ENCODE measurements at places on chromosomes 1 and 21. TPM values are rescaled to one million over a fixed set of nuclear protein-coding genes. Genes with fewer than 3 reads are reported as not detected.

DNA sequence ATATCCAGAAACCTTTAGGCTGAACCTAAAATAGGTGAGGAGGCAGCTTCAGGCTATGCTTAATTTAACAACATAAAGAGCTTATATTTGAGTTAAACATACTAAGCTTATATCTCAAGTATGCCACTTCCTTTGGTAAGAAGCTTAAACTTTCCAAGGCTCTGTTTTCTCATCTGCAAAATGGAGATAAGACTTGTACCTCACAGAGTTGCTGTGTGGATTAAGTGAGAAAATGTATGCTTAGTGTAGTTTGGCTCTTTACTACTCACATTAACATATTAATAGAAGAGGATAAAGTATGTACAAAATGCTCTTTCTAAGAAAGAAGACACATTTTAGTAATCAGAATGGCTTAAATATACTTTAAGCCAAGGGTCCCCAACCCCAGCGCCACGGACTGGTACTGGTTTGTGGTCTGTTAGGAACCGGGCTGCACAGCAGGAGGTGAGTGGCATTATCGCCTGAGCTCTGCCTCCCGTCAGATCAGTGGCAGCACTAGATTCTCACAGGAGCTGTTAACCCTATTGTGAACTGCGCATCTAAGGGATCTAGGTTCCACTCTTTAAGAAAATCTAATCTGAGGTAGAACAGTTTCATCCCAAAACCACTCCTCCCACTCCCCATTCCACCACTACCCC lies 77.2 kb downstream of the HS2ST1 start:
- no peak for DNase-seq

- no peak for DNase-seq
Observed at GRCh38 chr21:45763074-45763473, 119.5 kb downstream of the PCBP3 start.

GRCh38 chr1:229951856-229952534 lies 115.0 kb upstream of the GALNT2 start:
- no peak for DNase-seq

DNA sequence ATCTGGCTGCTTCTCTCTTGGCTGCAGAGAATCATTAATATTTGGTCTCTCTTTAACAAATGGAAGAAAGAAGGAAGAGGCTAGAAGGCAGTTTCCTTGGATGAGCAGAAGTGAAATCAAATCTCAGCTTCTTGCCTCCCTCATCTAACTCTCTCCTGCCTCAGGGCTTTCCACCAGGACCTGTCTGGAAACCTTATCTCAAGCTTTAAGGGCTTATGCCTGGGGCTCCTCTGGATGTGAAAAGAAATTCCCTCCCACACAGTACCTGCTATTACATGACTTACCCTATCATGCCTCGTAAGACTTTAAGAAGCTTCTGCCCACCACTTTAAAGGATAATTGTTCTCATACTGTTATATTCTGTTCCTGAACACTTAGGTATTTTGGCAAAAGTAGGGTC lies 8.9 kb downstream of the VTCN1 start:
- no peak for DNase-seq

- DNase-seq = peak; percentile 63
Observed at GRCh38 chr1:208101661-208102431, 142.3 kb downstream of the PLXNA2 start.

- no peak for DNase-seq
Observed at GRCh38 chr1:91245435-91245834, 159.2 kb downstream of the HFM1 start.

DNA sequence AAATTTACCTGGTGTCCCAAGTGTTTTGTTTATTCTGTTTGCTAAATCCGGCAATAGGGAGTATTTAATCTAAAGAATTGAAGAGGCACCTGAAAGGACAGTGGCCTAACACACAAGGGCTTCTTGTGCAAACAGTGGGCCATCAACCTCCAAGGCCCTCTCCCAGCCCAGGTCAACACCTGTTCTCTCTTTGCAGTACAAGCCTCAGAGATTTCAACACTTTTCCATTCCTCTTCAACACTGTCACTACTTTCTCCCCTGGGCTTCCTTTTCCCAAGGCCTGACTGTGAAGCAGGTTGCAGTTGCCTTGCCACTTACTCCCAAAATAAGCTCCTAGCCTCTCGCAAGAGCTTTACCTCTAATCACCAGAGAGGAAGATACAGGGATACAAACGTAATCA lies 3.2 kb upstream of the SNAPIN start:
- DNase-seq = no peak

DNA sequence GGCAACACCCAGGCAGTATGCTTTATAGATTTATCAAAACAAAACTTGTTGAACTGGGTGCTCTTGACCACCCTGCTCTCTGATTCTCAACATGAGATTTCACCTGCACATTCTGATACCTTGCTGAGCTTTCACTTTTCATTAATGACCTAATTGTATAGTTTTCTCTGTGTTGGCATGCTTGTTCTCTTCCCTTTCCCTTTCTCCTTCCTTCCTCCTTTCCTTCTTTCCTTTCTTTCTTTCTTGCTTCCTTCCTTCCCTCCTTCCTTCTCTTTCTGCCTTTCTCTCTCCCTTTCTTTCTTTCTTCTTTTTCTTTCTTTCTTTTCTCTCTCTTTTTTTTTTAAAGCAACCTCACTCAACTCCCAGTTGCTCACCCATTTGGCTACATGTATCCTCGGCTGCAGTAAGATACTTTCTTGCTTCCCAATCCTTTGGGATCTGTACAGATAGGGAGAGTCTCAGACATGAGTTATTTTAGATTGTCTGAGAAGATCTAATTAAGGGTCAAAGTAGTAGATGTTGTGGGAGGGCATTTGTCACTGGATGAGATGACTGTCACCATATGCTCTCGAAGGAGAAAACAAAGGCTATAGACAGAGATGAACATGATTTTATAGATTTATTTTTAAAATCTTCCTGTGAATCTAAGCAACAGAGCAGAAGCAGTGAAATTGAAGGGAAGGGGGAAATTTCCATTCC lies 458.0 kb downstream of the USP25 start:
- DNase-seq = no peak

GRCh38 chr1:153932156-153933131 lies 9.7 kb upstream of the GATAD2B start:
- DNase-seq = no peak

- no peak for DNase-seq
Observed at GRCh38 chr1:19888112-19888511, 5.9 kb downstream of the OTUD3 start.

DNA sequence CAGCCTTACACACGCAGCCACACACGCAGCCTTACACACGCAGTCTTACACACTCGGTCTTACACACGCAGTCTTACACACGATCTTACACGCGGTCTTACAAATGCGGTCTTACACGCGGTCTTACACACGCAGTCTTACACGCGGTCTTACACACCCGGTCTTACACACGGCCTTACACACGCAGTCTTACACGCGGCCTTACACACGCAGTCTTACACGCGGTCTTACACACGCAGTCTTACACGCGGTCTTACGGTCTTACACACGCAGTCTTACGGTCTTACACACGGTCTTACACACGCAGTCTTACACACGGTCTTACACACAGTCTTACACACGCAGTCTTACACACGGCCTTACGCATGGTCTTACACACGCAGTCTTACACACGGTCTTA lies 111.9 kb downstream of the PRDM16 start:
- DNase-seq = no peak

GRCh38 chr21:14842601-14843000 lies 222.2 kb downstream of the NRIP1 start:
- DNase-seq = no peak

- no peak for DNase-seq
Observed at GRCh38 chr1:88916883-88917282, 25.5 kb upstream of the GTF2B start.

DNA sequence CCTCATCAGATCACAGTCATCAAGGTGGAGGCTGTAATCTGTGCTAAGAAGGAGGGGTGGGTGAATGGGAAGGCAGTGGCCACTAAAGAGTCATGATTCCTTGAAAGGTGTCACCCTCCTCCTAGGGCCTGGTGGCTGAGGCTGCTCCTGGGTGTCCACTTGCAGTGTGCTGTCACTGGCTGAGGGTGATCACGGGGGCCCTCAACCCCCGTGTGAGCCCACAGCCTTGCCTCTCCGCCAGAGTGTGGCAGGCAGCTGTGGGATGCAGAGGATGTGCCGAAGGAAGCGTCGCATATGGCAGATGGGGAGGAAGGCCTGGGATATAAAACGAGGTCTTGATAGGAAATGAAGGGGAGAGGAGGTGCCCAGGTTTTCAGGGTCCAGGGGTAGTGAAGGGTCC lies 476.5 kb downstream of the PTPRU start:
- DNase-seq = no peak

GRCh38 chr1:28482702-28483101 lies 23.1 kb upstream of the RCC1 start:
- no peak for DNase-seq

DNA sequence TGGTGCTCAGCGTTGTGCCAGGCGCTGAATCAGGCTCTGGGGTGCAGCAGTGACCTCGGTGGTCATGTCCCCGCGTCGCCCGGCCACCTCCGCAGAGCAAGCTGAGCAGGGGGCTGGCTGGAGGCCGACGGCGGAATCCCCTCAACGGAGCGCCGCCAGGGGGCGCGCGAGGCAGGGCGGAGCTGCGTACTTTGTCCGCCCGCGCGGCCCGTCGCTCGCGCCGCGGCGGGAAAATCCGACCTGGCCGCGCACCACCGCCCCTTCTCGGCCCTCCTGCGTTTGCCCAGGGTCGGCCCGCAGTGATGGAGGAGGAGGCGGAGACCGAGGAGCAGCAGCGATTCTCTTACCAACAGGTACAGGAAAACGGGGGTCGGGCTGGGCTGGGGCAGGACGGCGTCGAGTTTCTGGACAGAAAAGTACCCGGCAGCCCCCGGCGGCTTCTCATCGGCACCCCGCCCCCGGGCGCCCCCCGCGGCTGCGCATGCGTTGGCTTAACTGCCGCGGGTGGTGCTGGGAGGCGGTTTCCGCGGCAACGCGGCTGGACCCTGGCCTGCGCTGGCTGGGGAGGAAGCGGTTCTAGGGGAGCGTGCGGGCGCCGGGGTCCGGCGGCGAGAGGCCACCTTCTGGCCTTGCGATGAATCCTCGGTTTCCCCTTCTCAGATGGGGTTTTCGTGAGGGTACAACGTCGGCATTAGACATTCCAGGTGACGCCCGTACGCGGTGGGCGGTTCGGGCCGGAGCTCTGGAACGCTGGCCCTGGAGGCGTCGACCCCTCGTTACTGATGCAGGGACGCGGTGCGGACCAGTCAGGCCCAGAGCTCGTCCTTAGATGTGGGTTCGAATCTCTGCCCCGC lies at the start of gene CENPS:
Gene CENPS, plus strand, starts transcription at position 218 of the 854 bp plus-strand sequence. Its CDS starts 85 bp downstream, at position 303.
- peak; percentile 61 for DNase-seq

- no peak for DNase-seq
Observed at GRCh38 chr21:26798856-26799751, 46.1 kb downstream of the ADAMTS1 start.

DNA sequence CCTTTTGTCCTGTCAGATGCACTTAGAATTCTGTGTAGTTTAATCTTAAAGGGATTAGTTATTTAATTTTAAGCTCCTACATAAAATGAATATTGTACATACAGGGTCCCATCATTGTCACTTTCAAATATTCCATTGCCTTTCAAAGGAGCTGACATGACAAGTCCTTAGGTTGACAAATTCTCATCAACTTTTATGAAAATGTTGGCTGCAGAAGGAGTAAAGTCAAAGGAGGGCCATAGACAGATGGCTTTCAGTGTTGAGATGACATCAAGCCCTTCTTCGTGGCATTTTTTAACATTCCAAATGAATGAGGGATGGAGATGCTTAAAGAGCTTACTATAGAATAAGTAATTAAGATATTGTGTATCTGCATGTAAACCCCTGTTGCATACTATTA lies 15.4 kb downstream of the NFIA start:
- DNase-seq = no peak

DNA sequence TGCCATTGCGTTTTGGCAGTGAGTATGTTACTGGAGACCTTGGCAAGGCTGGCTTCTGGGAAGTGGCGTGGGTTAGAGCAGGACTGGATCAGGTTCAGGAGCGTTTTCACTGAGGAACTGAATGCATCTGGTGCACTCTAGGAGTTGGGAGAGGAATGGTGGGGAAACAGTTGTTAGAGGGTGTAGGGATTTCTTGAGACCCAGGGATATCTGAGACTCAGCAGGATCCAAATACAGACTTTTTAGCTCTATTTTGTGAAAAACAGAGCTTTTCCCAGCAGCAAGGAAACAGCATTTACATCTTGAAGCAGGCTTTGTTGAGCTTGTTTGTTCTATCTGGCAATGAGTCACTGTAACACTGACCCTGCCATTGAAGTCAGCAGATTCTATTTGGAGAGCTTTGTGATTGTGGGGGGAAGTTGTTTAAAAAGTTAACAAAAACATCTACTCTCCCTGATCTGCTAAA lies 56.9 kb upstream of the NRIP1 start:
- DNase-seq = no peak

- no peak for DNase-seq
Observed at GRCh38 chr1:107524301-107524700, 383.5 kb downstream of the NTNG1 start.

GRCh38 chr1:38476111-38476849 lies 383.3 kb downstream of the RRAGC start:
- DNase-seq = no peak

ZNF697 gene
- 2.9 TPM for total RNA-seq

S100A14 gene
- total RNA-seq = not detected

CD34 gene
- 0.76 TPM for total RNA-seq

FAM177B gene
- total RNA-seq = not detected

PLEKHN1 gene
- total RNA-seq = 0.93 TPM

FCMR gene
- total RNA-seq = 3.6 TPM

FCRL1 gene
- not detected for total RNA-seq

NBPF4 gene
- total RNA-seq = not detected

NDUFV3 gene
- total RNA-seq = 68.7 TPM

FAM167B gene
- total RNA-seq = 5.8 TPM

FCRLA gene
- total RNA-seq = 0.43 TPM

SYNC gene
- total RNA-seq = 51.3 TPM

CXADR gene
- total RNA-seq = 4.3 TPM

DNASE2B gene
- total RNA-seq = not detected

GNAT2 gene
- total RNA-seq = not detected
